ENCODE measurements at places on chromosomes 13 and 19.
A peak's percentile ranks its signal among the peaks of the same experiment; 100 is the strongest.

DNA sequence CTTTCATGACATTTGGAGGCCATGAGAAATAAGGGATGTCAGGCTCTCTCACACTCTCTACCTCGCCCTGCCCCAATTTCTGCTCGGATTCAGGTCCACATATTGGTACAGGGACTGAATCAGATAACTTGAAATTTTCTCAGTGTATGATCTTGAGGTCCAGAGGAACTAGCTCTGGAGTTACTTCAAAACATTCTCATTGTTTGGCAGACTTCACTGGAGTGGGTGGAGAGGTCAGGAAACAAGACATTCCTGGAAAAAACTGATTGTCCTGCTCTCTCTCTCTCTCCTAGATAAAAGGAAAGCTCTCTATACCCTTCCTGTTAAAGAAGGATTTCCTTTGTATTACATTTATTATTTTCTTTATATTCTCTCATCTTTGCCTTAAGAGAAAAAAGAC, 428.1 kb upstream of the DACH1 start:
- DNase-seq: no peak

GRCh38 chr19:50181121-50181520, 18.0 kb upstream of the IZUMO2 start:
- no peak for DNase-seq

GRCh38 chr13:108156749-108157148, 58.6 kb downstream of the LIG4 start:
- DNase-seq: no peak

DNA sequence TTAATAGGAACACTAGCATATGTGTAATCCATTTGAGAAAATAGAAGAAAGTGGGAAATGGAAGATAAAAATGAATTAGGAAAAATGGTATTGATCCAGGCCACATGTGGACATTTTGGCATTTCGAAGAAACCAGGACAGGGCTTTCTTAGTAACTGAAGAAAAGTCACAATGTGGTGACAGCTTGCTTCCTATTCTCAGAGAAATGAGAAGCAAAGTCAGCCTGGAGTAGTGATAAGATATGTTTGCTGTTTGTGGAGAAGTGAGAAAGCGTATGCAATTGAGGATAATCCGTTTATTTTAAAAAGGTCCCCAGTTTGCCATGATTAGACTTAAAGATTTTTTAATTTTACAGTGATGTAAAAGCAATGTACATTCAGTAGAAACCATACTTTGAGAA, 127.9 kb downstream of the SLITRK6 start:
- no peak for DNase-seq

GRCh38 chr13:69234171-69234570, 873.5 kb upstream of the ATXN8OS start:
- DNase-seq: no peak

DNA sequence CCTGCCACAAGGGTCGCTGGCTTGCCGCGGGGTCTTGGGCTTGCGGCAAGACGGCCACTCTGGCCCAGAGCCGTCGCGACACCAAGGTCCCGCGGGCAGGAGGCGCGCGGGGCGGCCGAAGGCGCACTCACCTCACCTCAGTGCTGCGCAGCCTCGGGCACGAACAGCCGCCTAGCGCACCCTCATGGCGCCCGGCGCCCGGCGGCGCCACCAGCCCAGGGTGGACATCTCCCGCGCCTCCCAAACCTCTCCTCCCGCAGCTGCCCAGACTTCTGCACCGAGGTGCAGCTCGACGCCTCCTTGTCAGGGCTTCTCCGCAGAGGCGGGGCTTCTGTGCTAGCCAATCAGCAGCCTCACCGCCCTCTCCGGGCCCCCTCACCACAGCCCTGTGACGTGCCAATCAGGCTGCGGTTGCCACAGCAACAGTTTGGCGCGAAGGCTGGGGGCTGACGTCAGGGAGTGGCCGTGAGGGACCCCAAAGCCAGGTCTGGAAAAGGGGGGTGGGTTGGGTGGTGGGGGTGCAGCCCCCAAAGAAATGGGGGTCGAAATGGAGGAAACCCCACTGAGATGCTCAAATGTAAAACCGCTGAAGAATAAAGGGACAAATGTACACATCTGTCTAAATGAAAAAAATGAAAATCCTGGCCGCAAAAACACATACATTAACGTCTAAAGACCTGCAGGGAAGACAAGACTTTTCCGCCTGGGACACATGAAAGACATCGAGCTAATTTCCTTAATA, at the start of the genes PEG3 and ZIM2:
TSS of gene PEG3 (minus strand) at position 276 of the 742 bp plus-strand sequence. CDS start 16,071 bp downstream, outside the sequence.
TSS of gene ZIM2 (minus strand) at position 276 of the 742 bp plus-strand sequence. CDS start 16,449 bp downstream, outside the sequence.
- DNase-seq: no peak

GRCh38 chr19:42440357-42441048, 2.2 kb downstream of the CXCL17 start:
- DNase-seq: peak; percentile 76

- no peak for DNase-seq
These were observed 351.2 kb downstream of the DNAJC15 start for GRCh38 chr13:43374621-43375020.

DNA sequence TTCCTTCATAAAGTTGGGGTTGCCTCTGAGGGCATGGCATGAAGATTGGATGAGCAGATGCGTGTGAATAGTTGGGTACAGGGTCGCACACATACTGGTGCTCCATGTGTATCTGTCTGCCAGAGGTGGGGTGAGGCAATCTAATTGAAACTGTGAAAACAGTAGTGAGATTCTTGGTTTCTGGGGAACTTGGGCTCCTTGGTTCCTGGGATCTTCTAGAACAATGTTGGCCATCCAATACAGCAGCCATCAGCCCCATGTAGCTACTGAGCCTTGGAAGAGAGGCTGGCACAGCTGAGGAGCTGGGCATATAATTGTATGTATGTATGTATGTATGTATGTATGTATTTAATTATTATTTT, 616 bp downstream of the FCHO1 start:
- DNase-seq: no peak

DNA sequence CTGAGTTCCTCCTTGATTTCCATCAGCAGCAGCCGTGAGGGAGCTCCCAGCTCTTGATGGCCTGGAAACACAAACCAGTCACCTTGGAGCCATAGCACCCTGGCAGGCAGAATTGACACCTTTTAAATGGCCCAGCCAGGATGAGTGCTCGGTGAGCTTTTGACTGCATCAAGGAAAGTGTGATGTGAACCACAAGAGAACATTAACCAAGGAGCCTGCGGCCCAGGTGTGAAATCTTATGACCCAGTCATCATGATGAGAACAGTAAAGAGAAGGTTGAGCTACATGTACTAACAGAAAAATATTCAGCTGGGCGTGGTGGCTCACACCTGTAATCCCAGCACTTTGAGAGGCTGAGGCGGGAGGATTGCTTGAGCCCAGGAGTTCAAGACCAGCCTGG, 22.8 kb downstream of the SUGP2 start:
- no peak for DNase-seq

GRCh38 chr19:34317311-34317927, 47.6 kb upstream of the GPI start:
- DNase-seq: no peak

DNA sequence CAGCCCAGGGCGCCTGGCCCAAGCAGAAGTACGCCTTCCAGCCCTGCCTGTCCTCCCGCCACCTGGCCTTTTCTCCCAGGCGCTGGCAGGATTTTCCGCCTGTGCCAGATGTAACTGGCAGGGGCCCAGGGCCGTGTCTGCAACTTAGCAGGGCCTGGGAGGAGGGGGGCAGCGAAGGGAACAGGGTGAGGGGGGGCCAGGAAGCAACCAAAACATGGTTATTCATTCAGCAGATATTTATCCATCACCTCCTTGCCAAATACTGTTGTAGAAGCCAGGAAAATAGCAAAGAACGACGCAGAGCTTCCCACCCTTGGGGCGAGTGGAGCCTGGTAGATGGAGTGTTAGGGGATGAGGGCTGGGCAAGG, 5.6 kb downstream of the TLE6 start:
- DNase-seq: no peak

- no peak for DNase-seq
These were observed 1036.5 kb downstream of the SLITRK5 start for GRCh38 chr13:88707646-88708045.

GRCh38 chr19:8403098-8403819, 9.8 kb upstream of the MARCHF2 start:
- no peak for DNase-seq

GRCh38 chr13:26557051-26557392, 461 bp upstream of the WASF3 start:
- no peak for DNase-seq

- DNase-seq: no peak
These were observed 130.0 kb downstream of the SIPA1L3 start for GRCh38 chr19:38036707-38037611.

DNA sequence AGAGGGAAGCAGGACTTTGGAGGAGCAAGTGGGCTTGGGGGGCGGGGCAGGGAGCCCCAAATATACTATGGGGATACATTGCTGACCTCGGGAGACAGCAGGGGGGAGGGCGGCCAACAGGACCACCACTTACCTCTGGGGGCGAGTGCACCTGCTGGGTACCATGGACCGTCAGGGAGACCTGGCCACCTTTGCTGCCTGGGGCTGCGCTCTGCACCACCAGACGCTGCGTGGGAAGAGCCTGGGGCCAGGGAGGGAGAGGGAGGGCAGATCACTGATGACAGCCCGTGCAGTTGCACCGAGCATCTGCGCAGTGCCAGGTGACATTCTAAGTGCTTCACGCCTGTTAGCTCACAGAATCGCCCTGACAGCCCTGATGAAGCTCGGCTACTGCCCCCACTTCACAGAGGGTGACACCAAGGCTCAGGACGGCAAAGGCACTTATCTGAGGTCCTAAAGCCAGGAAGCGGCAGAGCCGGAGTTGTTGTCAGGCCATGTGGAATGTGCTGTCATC, 24.1 kb downstream of the RFX1 start:
- no peak for DNase-seq

GRCh38 chr13:36530050-36530789, 97.9 kb downstream of the CCNA1 start:
- DNase-seq: no peak

DNA sequence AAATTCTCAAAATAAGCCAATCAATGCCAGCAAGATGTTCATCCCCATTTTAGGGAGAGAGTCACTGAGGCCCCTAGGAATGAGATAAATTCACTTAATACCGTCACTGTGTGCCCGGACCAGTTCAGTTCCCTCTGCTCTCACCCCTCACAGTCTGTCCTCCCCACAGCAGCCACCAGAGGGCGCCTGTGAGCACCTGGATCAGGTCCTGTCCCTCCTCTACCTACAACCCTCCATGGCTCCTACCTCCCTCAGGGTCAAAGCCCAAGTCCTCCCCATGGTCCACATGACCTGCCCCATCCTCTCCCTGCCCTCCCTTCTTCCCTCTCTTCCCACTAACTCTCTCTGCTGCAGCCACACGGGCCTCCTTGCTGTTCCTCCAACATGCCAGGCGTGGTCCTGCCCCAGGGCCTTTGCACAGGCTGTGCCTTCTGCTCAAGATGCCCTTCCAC, 42.0 kb upstream of the NFIC start:
- DNase-seq: peak; percentile 84

DNA sequence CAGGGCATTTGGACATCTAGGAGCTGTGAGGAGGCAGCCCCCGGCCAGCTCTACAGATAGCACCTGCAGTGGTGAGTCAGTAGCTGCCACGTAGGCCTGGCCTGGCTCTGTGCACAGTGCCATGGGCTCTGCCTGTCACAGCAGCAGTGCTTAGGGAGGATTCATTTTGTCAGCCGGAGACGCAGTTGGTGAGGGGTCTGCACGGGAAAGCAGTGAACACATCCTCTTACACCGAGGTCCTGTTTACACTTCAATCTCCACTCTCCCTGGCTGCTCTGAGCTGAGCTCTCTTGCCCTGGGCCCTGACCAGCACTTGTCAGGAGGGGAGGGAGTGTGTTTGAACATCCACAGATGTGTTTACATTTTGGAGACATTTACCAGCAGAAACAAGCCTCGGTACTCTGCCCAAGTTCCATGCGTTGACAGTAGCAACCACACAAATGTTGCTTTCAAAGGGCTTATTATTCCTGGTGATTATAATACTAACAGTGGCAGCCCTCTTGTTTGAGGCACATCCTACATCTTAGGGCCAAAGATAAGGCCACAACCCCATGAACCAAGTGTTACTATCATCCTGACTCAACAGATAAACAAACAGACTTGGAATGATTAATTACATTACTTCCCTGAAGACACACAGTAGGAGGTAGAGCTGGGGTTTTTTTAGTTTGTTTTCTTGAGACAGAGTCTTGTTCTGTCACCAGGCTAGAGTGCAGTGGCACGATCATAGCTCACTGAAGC, 148.9 kb downstream of the USP12 start:
- DNase-seq: no peak

DNA sequence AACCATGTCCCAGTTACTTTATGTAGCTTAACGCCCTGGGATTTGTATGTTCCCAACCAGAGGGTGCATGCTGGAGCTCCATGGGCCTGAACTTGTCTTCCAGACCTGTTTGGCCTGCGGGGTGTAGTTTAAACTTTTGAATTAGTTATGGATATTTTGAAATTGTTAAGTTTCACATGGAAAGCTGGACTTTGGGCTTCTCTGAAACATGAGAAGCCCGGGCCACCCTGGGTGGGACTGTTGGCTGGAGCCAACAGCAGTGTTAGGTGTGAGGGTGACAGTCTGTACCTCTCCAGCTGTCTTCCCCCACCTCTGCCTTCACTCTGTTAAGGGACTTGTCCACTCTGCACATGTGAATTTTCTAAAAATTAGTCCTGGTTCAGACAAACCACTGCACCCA, 1.6 kb downstream of the UBE2L5 start:
- DNase-seq: no peak

DNA sequence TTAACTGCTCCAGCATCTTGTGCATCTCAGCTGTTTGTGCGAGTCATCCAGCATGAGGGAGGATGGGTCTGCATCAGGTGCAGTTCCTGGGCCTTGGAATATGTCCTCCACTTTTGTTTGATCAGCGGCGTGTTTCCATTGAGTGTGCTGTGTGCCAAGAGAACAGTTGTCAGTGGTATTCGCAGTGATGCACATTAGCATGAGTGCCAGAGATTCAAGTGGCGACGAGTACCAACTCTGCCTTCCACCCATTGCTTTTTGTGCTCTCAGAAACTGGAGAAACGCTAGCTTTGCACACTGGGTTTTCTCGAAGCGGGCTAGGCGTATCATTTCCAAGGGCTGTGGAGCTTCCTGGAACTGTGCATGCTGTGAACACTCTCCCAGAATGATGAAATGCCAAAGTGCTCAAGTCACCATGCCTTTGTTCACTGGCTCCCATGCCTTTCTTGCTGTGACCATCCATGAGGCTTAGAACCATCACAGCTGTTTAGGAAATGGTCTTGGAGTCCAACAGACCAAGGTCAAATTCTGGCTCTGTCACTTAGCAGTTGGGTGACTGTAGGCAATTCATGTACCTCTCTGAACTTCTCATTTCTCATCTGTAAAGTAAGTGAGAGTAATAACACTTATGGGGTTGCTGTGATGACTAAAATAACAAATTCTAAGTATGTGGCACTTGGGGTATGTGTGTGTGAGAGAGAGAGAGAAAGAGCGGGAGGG, 18.4 kb downstream of the LRCH1 start:
- DNase-seq: no peak
